Osteocyte (in vitro differentiated cells): ENCODE measurements at places on chromosomes 1 and 21. TPM values are rescaled to one million over a fixed set of nuclear protein-coding genes. Genes with fewer than 3 reads are reported as not detected.

DNA sequence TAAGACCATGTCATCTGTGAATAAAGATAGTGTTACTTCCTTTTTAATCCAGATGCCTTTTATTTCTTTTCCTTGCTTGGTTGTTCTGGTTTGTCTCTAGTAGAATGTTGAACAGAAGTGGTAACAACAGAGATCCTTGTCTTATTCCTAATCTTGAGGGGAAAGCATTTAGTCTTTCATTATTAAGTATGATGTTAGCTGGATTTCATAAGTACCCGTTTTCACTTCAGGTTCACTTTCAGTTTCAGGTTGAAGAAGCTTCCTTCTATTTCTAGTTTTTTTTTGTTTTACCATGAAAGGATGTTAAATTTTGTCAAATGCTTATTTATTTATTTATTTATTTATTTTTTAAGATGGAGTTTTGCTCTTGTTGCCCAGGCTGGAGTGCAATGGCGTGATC lies 22.3 kb upstream of the AGPAT3 start:
- DNase-seq = no peak

- no peak for DNase-seq
These were observed 126.0 kb upstream of the IPO9 start for GRCh38 chr1:201702936-201703335.

DNA sequence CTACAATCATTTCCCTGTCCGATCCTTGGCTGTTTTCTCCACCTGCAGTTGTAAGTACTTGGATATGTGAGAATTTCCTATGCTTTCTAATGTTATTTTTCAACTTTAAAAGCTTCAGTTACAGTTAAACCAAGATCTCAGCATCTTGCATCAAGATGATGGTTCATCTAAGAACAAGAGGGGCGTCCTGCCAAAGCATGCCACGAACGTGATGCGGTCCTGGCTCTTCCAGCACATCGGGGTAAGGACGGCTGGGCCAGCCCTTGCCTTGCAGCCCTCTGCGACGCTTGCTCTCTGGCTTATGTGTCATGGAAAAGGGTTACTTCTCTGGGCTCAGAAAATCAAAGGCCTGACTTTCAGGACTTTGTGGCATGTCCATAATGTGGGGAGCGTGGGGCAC lies 46.8 kb downstream of the PKNOX1 start:
- DNase-seq = no peak

- DNase-seq = no peak
These were observed 148.6 kb downstream of the NCAM2 start for GRCh38 chr21:21146587-21147373.

DNA sequence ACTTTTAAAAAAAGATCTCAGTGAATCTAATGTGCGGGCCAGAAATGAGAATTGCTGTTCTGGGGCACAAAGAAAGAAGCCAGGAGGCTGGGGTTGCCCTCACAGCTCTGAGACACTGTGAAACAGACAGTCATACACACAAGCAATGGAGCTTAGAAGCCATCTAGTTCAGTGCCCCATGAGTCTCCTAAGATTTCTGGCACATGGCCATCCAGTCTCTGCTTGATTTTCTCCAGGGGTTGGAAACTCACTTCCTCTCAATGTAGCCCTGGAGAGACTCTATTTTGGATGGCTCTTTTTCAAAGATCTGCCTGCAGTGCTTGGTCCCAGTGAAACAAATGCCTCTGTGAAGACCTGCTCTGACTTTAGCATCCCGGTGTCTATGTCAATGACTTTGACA lies 38.6 kb downstream of the KCNN3 start:
- DNase-seq = no peak

DNA sequence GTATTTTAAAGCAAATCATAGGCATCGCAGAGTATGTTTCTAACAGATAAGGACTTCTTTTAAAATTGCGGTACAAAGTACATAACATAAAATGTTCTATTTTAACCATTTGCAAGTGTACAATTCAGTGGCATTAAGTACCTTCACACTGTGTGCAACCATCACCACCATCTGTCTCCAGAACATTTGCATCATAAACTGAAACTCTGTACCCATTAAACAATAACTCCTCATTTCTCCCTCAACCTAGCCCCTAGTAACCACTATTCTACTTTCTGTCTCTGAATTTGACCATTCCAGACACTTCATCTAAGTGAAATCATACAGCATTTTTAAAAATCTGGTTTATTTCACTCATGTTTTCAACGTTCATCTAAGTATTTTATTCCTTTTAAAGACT lies 16.6 kb upstream of the ATF3 start:
- no peak for DNase-seq

DNA sequence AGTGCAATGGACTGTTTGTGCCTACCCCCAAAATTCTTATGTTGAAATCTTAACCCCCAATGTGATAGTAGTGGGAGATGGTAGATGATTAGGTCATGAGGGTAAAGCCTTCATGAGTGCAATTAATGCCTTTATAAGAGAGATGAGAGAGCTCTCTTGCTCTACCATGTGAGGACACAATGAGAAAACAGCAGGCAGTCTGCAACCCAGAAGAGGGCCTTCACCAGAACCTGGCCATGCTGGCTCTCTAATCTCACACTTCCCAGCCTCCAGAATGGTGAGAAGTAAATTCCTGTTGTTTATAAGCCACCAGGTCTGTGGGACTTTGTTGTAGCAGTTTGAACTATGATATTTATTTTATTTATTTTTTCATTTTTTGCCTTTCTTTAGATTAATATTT lies 21.0 kb downstream of the RYR2 start:
- no peak for DNase-seq

GRCh38 chr1:225688345-225688744 lies 35.4 kb upstream of the ENAH start:
- DNase-seq = no peak

DNA sequence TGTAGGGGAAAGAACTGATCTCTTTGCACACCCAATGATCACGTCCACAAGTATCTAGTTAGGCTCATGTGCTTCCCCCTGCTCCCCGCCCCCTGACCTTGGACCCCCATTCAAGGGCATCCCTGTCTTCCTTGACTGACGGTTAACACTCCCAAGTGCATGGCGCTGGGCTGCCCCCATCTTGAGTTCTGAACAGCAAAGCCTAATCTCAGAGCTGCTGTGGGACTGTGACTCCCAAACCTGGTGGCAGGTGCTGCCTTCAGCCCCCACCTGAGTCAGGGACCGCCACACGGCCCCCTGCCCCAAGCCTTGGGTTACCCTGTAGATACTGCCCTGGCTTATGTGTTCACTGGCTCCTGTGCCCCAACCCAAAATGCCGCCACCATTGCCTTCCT lies 925 bp downstream of the TNNI1 start:
- DNase-seq = no peak

DNA sequence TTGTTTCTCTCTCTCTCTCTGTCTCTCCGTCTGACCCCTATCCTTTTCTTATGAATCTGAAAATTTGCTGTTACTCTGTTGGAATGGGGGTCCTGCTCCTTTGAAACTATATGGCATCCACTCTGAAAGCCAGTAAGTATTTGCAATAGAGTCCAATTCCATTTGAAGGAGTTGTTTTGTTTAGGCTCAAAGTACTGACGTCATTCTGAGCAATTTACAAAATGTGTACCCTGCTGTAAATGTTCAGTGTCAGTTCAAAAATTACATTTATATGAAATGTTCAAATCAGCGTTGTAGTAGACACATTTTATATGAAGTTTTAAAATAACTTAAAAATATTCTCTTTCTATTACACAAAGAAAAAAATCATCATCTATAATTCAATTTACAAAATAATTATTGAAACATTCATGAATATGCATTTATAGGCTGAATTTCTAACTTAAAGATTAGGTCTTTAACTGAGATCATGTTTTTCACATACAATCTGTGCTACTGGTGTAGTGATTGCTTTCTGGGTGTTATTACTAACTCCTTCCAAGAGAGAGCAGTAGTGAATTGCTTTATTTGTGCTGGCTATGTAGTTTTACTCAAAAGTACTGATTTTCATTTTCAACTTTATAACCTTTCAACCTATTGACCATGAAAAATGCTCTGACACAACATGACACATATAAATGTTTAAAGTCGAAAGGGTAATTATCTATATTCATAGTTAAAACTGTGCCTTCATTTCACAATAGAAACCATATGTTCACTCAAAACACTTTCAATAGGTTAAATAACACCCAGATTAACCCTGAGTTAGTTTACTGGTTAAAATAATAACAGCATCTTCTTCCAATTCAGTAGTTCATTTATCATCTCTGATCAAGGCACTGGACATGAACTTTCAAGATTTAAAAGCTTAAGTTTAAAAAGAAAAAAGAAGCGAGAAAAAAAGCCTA lies 253.1 kb upstream of the ADGRL4 start:
- no peak for DNase-seq

- no peak for DNase-seq
These were observed 2.4 kb downstream of the FNBP1L start for GRCh38 chr1:93450321-93450720.

DNA sequence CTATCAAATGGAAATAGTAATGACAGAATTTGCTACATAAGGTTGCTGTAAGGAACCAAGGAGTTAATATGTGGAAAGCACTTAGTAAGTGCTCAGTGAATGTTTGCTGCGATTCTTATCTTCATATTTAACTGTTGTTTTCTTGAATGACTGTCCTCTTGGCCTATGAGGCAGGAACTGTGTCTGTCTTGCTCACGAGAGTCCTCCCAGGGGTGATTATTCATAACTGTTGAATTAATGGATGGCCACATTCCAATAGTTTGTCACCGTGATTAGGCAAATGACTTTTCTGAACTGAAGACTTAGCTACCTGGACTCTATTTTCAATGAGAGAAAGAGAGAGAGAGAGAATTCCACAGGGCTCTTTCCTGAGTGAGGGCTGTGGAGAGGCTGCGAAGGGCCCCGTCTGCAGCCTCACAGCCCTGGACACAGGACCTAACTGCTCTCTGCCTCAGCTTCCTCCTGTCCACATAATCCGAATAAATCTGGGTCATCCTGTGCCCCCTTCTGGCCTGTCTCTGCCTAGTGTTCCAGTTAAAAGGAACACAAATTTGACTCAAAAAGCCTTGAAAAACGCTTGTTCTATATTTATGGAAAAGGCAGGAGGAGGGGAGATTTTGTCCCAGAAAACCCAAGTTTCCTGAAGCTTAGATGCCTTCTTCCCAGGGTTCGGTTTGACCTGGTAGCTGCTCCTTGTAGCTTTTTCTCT lies 8.5 kb downstream of the EDN2 start:
- no peak for DNase-seq

- DNase-seq = no peak
These were observed 10.3 kb downstream of the CAP1 start for GRCh38 chr1:40050863-40051262.

GRCh38 chr1:169959686-169960085 lies 66.0 kb upstream of the SCYL3 start:
- no peak for DNase-seq

The UBL4B gene
- total RNA-seq = not detected in 2 replicates

The CD1E gene
- not detected in 2 replicates for total RNA-seq

The TNFRSF4 gene
- total RNA-seq = 0.19 TPM in 1 of 2 replicates, not detected in the other

The TFF2 gene
- not detected in 2 replicates for total RNA-seq

The ROR1 gene
- total RNA-seq = 20.6 and 21.8 TPM in 2 replicates

The HMGCS2 gene
- total RNA-seq = not detected in 2 replicates

The FLG2 gene
- total RNA-seq = not detected in 2 replicates

The GSTM1 gene
- 6.4 and 7.8 TPM in 2 replicates for total RNA-seq
